ENCODE measurements at places on chromosomes 1 and 21.
A peak's percentile ranks its signal among the peaks of the same experiment; 100 is the strongest.

- no peak for DNase-seq
Measured at GRCh38 chr1:232393444-232394146, 236.3 kb downstream of the SIPA1L2 start.

DNA sequence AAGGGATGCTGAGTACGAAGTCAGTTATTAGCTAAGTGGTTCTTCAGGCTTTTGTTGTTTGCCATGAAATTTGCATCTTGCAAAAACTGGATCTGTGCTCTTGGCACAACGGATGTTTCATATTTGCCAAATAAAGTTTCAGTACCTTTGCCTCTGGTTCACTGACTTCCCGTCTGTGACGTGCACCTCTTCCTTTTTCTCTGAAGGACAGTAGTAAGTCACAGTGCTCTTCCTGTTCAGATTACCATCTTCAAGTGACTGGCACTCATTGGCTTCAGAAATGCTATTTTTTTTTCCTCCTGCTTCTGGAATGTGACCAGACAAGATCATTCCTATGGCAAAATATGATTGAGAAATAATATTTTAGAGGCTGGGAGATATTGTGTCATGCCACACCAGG lies 75.9 kb upstream of the GREM2 start:
- DNase-seq = no peak

GRCh38 chr21:25573409-25574206 lies 33.7 kb downstream of the MRPL39 start:
- no peak for DNase-seq

DNA sequence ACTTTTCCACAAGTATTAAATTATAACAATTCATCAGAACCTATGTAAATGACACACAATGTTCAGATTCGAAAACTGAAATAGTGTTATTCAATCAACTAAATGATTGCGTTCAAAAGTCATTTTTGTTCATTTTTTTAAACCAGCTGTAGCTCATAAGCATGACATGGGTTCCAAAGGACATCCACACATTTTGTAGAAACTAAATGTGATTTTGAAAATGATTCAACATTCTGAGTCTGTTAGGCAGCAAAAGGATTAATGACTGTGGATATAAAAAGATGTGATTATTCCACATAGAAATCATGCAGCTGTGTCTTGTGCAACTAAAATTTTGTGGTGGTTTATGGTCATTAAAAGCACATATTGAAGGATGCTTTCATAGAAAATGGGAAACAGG lies 204.5 kb downstream of the BRINP3 start:
- DNase-seq = no peak

DNA sequence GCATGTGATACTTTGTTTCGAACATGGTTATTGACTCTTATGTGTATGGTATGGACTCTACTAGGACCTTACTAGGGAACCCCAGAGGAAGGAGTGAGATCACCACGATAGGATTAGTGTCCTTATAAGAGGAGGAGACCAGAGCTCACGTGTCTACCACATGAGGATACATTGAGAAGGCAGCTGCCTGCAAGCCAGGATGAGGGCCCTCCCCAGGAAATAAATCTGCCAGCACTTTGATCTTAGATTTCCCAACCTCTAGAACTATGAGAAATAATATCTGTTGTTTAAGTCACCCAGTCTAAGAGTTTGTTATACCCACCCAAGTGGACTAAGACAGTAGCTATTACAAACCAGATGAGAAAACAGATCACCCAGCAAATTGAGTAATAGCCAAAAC lies 559.3 kb upstream of the USP24 start:
- no peak for DNase-seq

GRCh38 chr1:112696578-112697314 lies 10.2 kb downstream of the RHOC start:
- no peak for DNase-seq

DNA sequence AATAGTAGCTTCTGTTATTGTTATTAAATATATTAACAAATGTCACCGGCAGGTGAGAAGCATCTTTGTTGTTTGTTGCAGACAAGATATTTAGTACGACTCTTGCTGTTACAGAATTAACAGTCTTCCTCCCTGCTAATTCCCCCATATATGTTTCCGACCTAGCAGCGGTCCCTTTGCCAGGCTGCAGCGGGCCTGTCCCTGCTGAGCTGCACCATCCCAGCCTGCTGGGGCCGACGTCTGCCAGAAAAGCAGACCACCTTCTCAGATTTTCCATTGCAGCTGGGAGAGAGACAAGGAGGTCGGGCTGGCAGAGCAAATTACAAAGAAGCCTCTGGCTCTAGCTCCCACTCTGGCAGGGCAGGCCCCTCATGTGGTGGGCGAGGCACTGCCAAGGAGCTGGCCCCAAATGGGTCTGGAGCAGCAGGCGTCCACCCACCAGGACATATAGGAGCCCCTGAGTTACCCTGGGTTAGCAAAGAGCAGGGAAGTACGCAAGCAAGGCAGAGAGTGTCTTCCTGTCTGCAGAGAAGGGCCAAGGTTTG lies 142.7 kb downstream of the FOXD2 start:
- DNase-seq = no peak

GRCh38 chr1:13824626-13825025 lies 124.6 kb downstream of the PRDM2 start:
- no peak for DNase-seq

GRCh38 chr1:6585081-6585722 lies 5.4 kb downstream of the ZBTB48 start:
- DNase-seq = no peak

GRCh38 chr1:200445213-200445612 lies 35.4 kb upstream of the ZNF281 start:
- DNase-seq = no peak

GRCh38 chr1:94922761-94923331 lies 4.1 kb downstream of the CNN3 start:
- no peak for DNase-seq

DNA sequence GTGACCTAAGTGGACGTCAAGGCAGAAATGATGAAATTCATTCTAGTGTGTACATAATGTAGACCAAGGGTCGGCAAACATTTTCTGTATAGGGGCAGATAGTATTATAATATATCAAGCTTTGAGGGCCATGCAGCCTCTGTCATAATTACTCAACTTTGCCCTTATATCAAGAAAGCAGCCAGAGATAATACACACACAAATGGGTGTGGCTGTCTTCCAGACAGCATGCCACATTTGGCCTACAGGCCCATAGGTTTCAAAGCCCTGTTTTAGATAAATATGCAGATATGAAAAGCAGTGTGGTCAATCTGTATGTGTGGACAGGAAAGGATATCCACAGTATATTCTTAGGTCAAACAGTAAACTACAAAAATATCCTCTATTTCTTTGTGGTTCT lies 320.1 kb upstream of the FMN2 start:
- no peak for DNase-seq

GRCh38 chr1:67517046-67517445 lies 86.8 kb upstream of the SERBP1 start:
- no peak for DNase-seq

DNA sequence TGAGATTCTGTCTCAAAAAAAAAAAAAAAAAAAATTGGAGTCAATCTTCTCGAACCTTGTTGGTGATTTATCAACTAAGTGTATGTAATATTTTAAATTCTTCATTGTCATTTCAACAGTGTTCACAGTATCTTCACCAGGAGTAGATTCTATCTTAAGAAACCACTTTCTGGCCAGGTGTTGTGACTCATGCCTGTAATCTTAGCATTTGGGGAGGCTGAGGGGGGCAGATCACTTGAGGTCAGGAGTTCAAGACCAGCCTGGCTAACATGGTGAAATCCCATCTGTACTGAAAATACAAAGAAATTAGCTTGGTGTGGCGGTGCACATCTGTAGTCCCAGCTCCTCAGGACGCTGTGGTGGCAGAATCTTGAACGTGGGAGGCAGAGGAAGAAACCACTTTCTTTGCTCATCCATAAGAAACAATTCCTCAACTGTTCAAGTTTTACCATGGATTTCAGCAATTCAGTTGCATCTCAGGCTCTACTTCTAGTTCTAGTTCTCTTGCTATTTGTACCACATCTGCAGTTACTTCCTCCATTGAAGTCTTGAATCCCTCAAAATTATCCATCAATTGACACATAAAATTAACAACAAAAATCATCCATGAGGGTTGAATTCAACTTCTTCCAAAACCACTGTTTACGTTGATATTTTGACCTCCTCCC lies 30.4 kb upstream of the EYA3 start:
- DNase-seq = no peak

DNA sequence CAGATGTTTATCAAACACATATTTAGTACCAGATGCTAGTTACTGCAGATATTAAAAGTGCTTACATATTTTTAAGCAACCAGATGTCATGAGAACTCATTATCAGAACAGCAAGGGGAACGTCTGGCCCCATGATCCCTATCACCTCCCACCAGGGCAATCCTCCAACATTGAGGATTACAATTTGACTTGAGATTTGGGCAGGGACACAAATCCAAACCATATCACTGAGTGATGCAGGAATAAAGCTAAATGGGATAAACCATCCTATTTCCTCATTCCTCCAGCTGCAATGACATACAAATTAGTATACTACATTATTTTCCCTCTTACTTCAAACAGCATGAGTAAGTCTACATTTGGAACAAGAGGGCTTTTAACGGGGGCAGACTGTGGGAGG lies 3.1 kb upstream of the KCNK2 start:
- no peak for DNase-seq

GRCh38 chr1:60223158-60223557 lies 149.6 kb upstream of the C1orf87 start:
- DNase-seq = no peak

DNA sequence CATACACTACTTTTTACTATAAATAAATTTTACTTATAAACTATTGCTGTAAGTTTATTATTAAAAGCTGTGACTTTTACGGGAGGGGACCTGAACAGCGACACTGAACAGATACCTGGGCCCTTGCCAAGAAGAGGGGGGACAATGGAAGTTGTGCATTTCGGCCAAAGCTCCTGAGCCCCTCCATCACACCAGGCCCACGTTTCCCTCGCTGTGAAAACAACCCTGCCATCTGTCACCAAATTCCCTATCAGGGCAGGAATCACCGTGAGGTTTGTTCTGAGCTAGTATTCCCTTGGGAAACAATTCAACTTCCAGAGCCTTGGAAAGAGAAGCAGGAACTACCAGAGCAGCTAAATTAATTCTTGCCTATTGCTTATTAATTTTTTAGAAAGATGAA lies 37.0 kb downstream of the VTCN1 start:
- DNase-seq = no peak

DNA sequence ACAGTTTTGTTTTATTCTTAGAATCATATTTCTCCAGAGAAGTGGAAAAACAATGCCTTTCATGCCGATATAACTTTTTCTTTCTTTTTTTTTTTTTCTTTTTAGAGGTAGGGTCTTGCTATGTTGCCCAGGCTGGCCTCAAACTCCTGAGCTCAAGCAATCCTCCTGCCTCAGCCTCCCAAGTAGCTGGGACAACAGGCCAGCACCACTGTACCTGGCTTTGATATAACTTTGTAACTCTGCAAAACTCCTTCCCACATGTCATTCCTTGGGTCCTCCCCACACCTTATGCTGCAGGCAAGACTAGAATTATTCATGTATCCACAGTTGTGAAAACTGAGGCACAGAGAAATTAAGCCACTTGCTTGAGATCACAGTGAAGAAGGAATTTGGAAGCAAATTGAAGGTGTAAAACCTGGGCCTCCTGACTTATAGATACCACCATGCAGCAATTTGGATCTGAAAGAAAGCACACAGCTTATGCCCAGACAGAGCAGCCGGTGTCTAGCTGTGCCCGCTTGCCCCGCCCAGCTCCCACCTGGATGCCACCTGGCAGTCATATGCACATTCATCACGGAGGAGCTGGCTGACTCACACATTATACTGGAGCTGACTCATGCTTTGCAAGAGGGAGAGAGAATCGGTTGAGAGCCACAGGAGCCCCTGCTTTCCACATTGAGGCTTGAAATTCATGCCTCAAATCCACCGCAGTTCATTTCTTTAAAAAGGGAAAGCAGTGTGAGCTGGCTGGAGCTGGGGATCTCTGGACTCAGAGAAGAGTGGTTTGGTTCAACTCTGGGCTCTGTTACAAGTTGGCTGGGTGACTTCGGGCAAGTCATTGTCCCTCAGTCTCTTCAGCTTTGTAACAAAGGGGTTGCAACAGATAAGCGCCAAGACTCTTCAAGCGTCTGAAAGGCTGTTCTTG lies 8.3 kb upstream of the SLC2A1 start:
- DNase-seq = no peak

- no peak for DNase-seq
Measured at GRCh38 chr1:162230517-162230916, 146.1 kb downstream of the SPATA46 start.

GRCh38 chr1:189662190-189662589 lies 815.5 kb downstream of the BRINP3 start:
- DNase-seq = no peak

GRCh38 chr1:9065213-9065751 lies 4.2 kb downstream of the SLC2A5 start:
- DNase-seq = no peak

DNA sequence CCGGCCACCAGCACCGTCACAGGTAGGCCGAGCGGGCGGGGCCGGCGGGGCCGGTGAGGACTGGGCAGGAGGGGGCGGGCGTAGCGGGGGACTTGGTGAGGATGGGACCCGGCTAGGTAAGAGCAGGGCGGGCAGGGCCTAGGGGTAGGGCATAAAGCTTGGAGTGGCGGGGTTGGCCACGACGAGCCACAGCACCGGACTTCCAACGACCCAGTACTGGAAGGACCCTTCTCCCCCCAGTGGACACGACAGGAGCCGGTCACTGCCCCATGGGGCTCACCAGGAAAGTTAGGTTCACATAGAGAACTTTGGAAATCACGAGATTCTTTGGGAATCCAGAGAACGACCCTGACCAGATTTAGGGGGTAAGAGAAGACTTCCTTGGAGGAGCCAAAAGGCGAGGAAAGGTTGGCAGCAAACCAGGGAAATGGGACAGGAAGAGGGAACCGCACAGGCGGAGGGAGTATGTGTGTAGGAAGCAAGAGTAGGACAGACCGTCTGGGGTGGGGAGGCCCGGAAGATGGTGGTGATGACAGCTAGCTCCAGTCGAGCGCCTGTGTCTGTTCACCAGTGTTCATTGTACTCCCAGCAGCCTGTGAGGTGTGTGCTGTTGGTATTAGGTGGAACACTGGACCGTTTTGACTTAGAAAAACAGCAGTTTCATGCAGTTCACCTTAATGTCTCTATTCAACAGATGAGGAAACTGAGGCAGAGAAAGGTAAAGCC lies 20.4 kb downstream of the ZNF362 start:
- no peak for DNase-seq

GRCh38 chr1:110944806-110945205 lies 18.9 kb downstream of the LRIF1 start:
- DNase-seq = no peak

GRCh38 chr21:44801468-44802395 lies at the start of gene UBE2G2:
UBE2G2 (minus strand) TSS chr21:44801820; CDS start chr21:44801748, 72 bp downstream.
- DNase-seq = peak; percentile 71

DNA sequence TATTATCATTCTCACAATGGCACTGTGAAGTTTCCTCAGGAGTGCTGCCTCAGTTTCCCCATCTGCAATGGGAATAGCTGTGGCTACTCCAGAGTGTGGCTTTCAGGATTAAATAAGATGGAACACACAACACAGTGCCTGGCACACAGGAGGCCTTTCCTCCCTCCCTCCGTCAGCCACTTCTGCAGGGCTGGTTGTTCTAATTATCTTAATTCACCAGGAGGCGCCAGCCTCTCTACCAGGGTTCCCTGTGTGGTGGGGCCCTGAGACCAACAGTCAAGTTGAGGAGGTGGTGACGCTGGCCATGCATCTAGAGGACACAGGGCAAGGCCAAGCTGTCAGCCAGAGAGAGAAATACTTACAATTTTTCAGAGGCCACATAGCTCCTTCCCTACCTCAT lies 6.3 kb upstream of the FOXO6 start:
- no peak for DNase-seq

GRCh38 chr21:45638707-45639106 lies 4.8 kb upstream of the PCBP3 start:
- DNase-seq = no peak

GRCh38 chr1:37560401-37561132 lies 3.8 kb downstream of the DNALI1 start:
- DNase-seq = no peak
